ENCODE measurements at places on chromosomes 11 and 22.

GRCh38 chr11:117670443-117670842 lies 126.6 kb downstream of the DSCAML1 start:
- no peak for DNase-seq

DNA sequence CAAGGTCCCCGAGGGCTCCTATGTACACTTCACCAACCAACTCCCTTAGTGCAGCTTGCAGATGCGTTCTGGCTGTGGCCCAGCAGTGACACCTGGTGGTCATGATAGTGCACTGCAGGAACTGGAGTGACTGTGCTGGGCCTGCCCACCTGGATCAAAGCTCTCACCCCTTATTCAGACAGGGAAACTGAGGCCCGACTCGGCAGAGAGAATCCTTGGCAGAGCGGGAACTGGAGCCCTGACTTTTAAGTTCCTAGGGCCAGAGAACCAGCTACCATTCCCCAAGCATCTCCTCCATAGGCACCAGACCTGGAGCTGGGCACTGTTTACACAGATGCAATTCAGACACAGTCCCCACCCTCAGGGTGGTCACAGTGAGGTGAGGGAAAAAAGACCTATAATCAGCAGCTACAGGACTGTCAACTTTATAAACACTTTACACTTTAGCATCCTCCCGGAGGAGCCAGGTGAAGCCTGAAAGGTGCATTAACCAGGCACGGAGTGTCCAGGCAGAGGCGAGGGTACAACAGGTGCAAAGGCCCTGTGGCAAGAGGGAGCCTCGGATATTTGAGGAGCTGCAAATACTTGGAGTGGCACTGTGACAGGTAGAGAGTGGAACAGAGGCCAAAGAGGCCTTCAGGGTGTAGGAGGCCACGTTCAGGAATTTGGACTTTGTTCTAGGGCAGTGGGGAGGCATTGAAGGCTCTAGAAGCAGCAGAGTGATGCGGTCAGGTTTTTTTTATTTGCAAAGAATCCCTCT lies 22.0 kb downstream of the RHBDD3 start:
- DNase-seq, result peak; percentile 45

DNA sequence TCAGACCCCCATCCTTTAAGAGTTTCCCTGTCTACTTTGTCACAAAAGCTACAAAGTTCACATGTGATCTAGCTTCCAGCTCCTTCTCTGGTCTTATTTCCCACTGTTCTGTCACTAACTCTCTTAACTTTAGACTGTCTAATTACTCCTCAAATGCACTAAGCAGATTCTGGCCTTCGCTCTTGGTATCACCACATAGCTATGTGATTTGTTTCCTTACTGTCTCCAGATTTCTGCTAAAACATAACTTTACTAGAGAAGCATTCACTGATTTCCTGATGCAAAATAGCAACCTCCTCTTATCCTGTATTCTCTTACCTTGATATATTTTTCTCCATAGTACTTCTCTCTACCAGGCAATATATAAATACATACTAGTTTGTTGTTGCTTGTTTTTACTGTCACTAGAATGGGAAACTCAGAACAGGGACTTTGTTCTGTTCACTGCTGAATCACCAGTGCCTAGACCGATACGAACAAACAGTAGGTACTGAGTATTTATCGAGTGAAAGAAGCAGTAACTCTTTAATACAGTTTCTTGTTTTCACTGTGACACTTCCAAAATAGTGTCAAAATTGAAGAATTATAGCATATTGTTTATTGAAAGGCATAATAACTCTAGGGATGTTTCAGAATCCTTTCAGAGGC lies 205.6 kb downstream of the DDX10 start:
- DNase-seq, result no peak

DNA sequence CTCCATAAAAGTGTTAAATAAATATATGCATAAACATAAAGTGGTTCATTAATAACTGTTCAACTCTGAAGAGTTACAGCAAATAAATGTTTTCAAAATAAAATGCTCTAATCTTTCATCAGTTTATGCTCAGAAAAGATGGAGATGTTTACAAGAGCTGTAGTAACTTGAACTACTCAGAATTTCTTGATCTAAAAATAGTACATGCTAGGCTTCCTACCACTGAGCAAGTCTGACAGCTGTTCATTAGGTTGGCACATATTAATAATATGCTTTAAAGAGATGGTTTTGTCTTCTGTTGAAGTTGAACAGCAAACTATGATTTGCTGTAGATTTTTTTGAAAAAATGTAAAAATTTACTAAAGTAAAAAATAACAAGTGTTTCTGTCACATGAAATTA lies 10.8 kb upstream of the SLN start:
- no peak for DNase-seq

Data from omental fat pad (tissue), 4 donors.